ENCODE measurements at places on chromosomes 16 and 17.

DNA sequence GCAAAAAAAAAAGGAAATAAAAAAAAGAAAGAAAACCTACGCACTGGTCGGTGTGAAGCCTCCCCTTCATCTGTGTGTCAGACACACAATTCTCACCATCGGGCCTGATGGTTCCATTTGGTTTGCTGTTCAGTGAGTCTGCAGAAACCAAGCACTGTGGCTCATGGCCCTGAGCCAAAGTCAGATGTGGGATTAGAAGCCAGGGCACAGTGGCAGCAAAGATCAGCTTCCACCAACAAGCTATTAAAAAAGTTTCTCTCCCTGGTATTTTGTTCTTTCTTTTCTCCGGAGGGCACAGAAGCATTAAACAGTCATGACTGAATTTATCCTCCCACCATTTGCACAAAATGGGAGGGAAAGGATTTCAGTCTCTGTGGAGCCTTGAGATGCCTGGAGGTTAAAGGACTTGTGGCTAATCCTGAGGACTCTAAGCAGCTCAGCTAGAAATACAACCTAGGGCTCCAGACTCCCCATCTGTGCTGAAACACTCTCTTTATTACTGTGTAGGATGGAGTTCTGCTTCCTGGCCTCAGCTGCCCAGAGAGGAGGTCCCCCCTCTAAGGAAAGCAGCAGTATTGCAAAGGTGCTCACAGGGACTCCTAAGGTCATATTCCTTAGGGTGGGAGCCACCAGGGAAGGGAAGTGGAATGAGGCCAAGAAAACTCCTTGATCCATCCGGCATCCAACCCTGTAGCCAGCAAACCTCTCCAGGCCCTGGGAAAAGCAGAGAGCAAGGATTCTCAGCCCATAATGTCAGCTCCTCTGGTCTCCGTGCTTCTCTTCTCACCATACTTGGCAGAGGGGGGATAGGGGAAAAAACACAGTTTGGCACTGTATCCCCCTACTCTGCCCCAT, 28.2 kb downstream of the SLC39A11 start:
- no peak for DNase-seq

GRCh38 chr17:44947461-44948314, at the start of gene KIF18B:
Gene KIF18B, minus strand, starts transcription at chr17:44947773. Its CDS starts 11,429 bp downstream, at chr17:44936344.
- DNase-seq = peak; percentile 82

- DNase-seq = no peak
Measured at GRCh38 chr17:39782481-39782880, 44.7 kb downstream of the GRB7 start.

DNA sequence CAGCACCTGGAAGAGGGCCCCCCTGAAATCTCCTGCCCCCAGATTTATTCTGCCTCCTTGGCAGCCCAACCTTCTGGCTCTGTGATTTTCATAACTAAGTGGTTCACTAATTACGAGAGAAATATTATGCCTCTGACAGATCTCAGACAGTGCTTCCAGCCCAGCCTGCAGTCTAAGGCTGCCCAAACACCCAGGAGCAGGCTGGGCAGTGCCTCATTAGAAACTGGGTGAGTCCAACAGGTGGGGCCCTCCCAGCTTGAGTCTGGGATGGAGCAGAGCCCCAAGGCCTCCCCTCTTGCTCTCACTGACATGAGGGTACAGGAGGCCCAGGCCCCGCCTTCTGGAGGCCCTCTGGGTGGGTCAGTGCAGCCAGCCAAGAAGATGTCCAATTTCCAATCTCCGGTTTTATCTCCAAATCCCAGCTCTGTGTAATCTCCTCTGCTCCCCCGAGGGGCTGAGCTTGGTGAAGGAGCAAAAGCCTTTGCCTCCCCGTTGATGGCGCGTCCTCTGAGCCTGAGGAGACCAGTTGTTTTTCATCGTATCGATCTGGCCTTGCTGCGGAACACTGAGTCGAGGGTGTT, 20.1 kb upstream of the ABCC3 start:
- DNase-seq = no peak

DNA sequence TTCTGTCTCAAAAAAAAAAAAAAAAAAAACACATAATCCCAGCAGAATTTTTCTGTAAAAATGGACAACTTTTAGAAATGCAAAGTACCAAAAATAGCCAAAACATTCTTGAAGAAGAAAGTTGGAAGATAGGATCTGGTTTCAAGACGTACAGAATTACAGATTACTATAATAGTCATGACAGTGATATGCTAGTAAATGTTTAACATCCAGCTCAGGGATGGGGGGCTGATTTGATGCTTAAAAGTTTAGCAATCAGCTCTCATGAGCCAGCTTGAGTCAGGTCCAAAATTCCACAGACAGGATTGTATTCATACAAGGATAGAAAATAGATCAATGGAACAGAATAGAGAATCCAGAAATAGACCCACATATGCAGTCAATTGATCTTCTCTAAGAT, 100.5 kb downstream of the CYB561 start:
- DNase-seq = no peak

GRCh38 chr17:54237911-54238515, 415.3 kb downstream of the KIF2B start:
- no peak for DNase-seq

Measured in stimulated activated CD8-positive, alpha-beta memory T cell treated with anti-CD3 and anti-CD28 coated beads, Interleukin-4, amount 100 ng/mL, for 4 hours (primary cell).